Fibroblast of skin of abdomen (primary cell): ENCODE measurements at places on chromosomes 1 and 21.
A peak's percentile ranks its signal among the peaks of the same experiment; 100 is the strongest.

DNA sequence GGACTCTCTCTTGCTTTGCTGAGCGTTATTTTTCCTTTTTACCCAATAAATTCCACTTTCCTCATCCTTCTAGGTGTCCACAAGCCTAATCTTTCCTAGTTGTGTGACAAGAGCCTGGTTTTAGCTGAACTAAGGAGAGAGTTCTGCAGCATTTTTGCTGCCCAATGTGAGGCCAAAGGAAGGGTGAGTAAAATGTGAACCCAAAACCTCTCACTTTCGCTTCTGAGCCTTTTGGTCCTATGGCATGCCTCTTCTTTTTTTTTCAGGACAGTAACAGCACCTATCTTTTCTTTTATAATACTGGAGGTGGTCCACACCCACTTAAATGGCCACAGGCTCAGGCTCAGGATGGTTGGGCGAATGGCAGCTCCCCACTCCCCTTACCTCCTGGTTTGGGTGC is 111.1 kb downstream of the COP1 start:
- no peak for DNase-seq

DNA sequence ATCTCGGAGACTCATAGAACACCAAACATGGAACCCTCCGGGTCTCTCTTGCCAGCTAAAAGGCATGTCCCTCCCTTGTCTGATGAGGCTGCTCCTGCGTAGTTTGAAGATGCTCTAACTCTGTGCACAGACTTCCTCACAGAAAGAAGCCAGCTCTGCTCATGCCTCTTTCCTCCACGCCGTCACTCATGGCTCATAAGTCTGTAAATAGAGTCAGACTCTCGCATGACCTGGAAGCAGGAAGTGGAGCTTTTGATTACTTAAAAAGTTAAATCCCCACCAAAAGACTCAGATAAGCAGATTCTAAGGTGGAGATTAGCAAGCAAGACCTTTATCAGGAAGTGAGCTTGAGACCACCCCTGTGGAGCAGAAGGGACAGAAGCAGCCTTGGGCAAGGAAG is 171.6 kb downstream of the TRIM33 start:
- no peak for DNase-seq

DNA sequence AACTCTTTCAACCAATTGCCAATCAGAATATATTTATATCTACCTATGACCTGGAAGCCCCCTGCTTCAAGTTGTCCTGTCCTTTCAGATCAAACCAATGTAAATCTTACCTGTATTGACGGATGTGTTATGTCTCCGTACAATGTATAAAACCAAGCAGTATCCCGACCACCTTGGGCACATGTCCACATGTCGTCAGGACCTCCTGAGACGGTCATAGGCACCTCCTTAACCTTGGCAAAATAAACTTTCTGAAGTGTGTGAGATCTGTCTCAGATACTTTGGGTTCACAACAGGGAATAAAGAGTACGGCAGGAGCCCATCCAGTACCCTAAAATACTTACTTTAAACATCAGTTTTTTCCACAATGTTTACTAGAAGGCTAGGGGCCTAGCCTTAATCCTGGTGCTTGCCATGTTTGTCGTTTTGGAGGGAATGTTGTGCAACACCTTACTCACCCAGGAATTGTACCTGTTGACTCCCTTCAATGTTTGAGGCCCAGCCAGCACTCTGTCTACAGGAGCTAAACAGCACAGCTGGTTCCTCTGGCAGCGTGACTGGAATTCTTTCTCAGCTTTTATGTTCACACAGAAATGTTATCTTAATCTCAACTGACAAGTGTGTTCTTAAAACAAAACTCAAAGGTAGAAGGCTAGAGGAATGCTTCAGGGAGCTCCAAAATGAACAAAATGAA is 90.8 kb upstream of the USP25 start:
- peak; percentile 18 for DNase-seq

DNA sequence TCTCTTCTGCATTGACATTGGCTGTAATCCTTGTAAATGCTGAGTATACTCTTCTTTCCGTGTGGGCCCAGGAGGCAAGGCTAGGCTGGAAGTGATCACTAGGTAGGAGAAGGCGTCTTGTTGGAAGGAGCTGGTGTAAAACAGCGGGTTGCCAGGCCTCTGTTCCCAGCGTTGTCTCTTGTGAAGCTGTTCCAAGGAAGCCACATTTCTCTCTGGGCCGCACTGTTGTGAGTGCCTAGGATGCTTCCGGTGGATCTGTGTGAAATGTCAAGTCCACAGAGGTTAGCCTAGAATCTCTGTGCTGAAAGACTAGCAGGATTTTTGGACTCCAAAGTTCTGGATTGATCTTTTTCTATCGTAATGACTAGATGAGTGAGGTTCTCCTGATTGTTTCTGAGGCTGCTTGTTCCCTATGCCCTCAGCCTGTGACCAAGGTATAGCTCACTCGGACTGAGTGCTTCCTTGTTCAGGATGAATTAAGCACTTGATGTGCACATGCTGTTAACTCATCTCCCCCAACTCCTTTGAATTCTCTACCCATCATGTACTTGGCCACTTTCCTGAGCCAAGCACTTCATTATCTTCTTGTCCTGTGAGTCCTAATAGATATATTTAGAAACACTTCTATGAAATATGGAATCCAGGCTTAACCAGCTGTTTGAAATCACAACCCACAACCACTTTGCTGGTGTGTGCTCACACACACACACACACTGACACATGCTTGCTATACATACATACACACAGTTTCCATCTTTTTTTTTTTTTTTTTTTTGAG is 63.3 kb downstream of the PBX1 start:
- DNase-seq, result peak; percentile 37

GRCh38 chr1:25854554-25854953 is 4.7 kb downstream of the AUNIP start:
- DNase-seq, result no peak

GRCh38 chr1:175749075-175749474 is 5.7 kb upstream of the TNR start:
- no peak for DNase-seq

- no peak for DNase-seq
Observed at GRCh38 chr1:77060000-77060399, 159.2 kb downstream of the PIGK start.

- no peak for DNase-seq
Observed at GRCh38 chr1:18580047-18580446, 50.6 kb upstream of the PAX7 start.

DNA sequence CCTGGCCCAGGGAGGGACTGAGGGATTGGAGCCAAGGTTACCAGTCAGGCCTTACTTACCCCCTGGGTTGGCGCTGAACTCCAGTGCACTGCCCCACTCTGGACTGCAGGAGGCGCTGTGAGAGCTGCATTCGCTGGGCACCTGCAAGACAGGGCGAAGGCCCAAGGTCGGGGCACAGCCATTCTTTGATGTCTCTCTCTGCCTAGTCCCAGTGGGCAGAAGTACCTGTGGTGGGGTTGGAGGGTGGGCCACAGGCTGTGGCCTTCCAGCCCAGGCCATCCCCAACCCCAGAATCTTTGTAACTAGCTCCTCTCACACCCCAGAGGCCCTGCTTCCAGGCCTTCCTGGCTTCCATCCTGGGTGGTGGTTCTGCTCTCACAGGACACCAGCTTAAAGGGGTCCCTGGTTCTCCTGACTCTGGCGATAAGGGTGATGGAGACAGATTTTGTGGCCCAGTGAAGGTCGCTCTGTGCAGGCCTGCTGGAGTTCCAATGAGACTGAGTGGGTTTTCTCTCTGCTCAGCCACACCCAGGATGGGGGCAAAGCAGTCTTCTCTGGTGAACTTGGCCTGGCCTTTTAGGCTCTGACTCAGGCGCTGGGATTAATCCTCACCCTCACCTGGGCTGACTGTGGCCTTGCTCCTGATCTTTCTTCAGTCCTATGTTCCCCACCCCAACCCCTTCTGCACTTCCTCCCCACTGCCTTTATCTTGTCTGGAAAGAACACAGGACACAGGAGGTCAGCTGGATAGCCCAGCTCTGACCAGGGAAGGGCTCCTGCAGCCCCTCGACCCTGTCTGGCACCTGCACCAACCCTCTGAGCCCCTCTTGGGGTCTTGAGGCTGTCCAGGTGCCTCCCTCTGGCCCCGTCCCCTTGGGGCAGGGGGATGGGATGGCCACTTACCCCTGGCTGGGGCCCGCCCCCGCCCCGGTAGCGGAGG is 954 bp downstream of the MYOG start:
- no peak for DNase-seq

DNA sequence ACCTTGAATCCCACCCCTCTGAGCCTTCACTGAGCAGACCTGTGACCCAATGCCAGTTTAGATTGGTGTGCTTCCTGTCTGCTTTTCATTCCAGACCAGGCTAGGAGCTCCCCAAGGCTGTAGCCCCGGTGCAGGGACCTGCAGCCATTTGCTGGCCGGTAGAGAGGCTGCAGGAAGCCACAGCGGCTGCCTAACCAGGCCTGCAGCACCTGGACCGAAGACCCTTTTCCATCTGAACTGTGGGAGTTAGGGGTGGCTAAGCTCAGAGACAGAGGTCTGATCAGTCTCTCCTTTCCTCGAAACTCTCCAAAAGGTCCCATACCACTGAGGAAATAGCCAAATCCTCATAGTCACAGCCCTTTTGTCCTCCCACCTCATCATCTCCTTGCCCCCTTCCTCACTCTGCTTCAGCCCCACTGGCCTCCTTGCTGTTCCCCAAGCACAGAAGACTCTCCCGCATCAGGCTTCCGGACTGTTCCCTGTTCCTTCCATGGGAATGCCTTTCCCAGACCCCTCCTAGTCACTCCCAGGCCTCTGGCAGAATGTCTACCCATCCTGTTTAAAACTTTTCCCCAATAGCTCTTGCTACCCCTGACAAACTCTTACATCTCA is 674 bp upstream of the TTC4 start:
- DNase-seq, result no peak

DNA sequence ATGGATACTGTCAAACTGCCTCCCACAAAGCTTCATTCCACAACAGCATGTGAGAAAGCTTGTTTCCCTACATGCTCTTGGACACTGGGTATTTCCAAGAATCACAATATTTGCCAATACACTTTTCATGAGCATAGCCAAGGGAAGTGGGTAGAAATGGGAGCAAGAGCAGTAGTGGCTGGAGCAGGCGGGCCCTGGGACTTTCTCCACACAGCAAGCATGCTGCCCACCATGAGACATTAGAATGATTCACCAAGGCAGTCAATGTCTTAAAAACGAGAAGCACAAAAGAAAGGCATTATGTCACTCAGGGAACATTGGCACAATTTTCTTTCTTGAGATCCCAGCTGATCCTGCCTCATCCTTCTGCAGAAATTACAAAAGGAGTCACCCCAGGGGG is 371.6 kb upstream of the RUNX1 start:
- no peak for DNase-seq

GRCh38 chr1:17232759-17233661 is 15.9 kb upstream of the PADI3 start:
- DNase-seq, result peak; percentile 86

- DNase-seq, result peak; percentile 46
Observed at GRCh38 chr1:147664206-147664605, 6.1 kb downstream of the ACP6 start.

DNA sequence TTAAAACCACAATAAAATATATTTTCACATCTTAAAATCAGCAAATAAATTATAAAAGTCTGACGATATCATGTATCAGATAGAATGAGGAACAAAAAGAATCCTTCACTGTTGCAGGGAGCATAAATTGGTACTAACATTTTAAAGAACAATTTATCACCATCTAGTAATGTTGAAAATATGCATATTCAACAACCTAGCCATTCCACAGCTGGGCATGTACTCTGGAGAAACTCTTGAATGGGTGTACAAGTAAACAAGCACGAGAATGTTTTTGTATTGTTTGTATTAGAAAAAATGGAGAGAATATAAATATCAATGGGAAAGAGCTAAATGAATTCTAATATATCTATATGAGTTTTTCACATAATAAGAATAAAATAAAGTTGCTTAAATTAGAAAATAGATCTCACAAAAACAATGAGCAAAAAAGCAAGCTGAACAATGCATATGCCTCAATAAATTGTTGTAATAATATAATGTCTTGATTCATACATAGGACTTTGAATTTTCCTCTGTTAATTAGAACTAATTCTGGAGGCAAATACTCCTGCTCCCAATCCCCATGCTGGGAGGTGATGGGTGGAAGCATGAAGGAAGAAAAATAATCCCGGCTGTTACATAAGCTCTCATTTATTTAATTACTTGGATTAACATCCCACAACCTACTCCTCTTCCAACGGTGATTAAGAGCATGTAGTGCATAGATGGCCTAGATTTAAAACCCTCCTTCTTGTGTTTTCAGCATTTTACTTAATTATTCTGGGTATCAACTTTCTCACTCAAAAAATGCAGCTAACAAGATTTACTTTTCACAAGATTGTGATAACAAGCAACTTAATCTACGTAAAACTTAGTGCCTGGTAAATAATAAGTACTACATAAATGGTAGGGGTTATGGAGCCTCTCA is 5.5 kb upstream of the FMO2 start:
- no peak for DNase-seq

DNA sequence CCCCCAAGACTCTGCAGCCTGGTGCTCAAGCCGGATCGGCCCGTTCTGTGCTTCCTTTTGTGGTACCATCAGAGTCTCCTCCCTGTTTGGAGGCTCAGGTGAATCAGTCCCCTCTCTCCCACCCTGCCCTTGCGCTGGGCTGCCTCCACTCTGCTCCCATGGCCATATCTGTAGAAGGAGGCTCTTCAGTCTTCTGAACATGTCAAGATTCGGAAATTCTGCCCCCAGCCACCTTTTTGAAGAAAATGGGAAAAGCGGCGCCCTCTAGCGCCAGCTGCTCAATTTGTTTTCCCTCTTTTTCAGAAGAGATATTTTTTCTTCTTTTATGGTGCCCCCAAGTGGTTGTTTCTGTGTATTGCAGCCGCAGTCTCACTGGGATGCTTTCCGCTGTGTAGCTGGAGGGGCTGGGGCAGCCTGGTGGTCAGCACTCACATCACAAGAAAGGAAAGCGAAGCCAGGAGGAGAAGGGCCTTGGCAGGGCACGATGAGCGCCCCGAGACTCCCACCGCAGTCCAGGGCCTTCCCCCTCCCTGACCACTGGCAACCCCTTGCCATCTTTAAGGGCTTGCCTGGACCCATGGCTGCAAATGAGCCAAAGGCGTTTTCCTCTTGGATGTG is 58.4 kb upstream of the CACNA1E start:
- DNase-seq, result peak; percentile 60

DNA sequence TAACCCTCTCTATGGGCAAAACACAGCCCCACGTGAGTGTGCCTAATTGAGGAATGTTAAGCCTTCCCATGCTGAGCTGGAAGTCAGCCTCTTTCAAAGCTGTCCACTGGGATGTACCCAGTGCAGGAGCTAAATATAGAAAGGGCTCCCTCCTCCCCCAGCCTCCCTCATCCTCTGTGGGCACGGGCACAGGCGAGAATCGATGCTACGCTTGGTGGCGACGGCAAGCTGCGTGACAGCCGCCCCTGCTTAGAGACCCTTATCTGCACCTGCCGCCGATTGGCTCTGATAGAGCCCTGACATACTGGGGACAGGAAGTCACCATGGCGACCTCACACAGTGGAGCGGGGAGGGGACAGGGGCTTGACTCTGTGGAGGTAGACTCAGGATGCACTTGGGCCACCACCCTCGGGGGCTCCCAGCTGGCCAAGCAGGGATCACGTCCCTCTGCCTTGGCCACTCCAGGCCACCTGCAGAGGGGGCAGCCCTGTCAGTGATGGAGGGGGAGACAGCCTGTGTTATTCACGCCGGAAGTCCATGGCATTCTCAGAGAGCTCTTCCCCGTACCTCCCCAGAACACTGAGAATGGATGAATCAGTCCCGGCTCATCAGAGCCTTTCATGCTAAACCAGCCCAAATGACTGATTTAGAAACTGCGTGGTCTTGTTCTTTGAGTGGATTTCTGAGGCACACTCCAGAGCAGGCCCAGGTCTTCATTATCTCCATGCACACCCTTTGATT is 84.8 kb downstream of the KCND3 start:
- no peak for DNase-seq
